ENCODE measurements at places on chromosomes 4 and X.
A peak's percentile ranks its signal among the peaks of the same experiment; 100 is the strongest.

GRCh38 chrX:7372825-7373525, 225.0 kb upstream of the PUDP start:
- DNase-seq, result no peak

GRCh38 chr4:139555705-139556070, 331 bp downstream of the SETD7 start:
- DNase-seq, result no peak

DNA sequence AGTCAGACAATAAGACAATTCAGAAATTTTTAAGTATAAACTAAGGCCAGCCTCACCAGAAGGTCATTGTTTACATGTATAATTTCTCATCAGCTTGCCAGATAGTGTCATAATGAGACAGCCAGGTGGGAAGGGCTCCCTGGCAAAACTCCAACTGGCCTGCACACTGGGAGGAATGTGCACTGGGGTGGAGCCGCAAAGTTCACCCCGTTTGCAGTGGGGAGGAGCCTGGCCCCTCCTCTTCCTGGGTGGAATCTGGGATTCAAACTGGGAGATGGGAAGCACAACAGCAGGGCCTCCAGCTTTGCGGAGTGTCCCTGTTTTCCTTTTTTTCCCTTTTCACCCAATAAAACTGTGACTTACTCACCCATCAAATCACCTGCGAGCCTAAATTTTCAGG, 329.9 kb downstream of the SMARCA1 start:
- no peak for DNase-seq

DNA sequence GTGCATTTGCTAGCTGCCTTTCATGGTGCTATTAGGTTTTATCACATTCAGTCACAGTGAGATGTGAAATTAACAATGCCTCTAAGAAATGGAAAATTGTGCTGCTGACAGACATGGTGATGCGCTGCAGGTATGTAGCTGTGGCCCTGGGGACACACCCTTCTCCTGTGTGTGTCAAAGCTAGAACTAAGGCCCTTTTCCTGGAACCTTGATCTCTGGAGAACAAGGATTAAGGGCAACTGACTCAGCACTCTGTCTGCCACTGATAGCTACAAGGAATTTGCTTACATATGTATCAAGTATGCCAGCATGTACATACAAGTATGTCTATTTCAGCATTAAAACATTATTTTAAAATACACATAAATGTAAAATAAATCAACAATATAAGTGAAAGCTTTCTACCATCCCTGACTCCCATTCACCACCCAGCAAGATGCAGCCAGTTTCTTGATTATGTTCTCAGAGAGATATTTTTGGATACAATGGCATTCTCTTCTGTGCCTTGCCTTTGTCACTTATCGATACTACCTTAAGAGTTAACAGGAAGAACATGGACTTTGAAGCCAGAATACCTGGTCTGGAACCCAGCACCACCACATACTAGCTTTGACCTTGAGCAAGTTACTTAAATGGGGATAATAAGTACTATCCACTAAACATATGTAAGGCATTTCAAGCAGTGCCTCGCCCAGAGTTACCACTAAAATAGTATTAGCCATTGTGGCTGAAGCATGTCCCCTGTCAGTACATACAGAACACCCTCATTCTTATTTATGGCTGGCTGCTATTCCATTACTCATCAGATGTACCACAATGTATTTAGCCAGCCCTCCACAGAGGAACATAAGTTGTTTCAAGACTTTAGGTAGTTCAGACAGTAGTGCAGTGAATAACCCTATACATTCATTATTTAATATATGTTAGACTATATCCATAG, 68.5 kb downstream of the NPNT start:
- no peak for DNase-seq

DNA sequence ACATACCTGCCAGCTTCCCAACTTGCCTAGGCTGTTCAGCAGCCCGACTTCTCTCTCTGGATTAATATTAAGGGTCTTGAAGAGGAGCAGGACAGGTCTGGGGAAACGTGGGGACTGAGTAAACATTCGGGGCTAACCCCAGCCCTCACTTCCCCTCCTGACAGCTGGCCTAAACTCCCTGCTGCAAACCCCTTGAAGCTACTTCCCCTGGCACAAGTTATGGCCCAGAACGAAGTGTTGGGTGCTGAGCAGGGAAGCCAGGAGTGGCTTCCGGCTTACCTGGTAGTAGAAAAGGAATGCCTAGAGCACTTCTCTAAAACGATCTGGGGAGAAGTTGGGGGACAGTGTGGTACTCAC, 200.0 kb downstream of the BCOR start:
- no peak for DNase-seq

DNA sequence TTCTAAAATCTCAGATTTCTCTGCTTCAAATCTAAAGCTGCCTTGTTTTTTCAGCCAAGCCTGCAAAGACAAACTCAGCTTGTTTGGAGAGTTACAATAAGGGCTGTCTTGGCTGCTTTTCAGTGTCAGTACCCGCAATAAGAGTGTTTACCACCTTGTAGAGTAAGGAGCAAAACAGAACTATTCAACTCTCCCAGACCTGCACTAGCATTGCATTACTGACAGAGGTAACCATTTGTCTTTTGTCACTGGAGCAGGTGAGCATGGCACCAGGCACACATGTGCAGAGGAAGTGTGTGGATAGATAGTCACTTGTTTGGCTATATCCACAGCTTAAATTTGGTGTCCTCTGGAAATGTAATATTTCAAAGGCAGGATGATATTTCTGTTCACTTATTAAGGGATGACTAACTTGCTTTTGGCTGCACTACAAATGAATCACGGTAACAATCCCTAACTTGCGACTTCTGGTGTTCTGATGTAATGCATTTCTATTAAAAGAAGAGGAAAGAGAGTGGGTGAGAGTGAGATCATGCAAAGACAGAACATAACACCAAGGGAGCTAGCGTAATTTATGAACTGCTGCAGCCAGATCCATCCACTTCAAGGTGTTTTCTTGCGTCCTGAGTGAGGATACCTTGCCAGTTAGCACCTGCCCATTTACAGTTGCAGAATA, 38.6 kb downstream of the PTCHD1 start:
- no peak for DNase-seq

- DNase-seq, result no peak
Measured at GRCh38 chr4:76277667-76278066, 26.1 kb downstream of the FAM47E start.

GRCh38 chr4:164617426-164617825, 136.5 kb upstream of the SMIM31 start:
- no peak for DNase-seq

GRCh38 chrX:13471269-13471668, 98.1 kb upstream of the EGFL6 start:
- DNase-seq, result no peak

GRCh38 chr4:146506272-146506671, 15.5 kb downstream of the SLC10A7 start:
- no peak for DNase-seq

GRCh38 chr4:69832326-69833030, 27.5 kb downstream of the SULT1E1 start:
- no peak for DNase-seq

- DNase-seq, result no peak
Measured at GRCh38 chr4:182206916-182207315, 36.3 kb upstream of the TENM3 start.

DNA sequence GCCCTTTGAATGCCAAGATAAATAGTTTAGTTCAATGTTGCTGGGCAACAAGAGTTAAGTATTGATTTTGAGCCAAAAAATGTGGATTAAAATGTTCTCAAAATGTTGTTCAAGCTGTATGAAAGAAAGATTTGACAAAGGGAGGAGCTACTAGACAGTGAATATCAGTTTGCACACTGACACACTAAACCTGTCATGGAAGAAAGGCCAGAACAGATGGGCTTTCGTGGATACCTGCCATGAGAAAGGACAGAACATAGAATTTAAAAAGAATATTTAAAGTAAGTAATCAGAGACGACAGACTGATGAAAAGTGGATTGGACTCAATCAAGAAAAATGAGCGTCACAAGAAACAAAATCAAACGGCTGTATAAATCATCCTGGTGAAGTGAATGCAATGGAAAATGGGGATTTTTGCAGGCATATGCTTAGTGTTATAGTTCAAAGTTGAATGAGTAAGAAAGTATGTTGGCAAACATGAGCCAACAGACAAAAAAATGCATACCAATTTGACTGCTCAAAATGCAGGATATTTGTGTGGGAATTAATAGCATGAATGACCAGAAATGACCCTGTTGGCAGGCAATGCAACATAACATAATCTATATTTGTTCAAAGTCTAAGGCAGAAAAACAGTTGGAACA, 7.4 kb downstream of the PCDH18 start:
- DNase-seq, result no peak

DNA sequence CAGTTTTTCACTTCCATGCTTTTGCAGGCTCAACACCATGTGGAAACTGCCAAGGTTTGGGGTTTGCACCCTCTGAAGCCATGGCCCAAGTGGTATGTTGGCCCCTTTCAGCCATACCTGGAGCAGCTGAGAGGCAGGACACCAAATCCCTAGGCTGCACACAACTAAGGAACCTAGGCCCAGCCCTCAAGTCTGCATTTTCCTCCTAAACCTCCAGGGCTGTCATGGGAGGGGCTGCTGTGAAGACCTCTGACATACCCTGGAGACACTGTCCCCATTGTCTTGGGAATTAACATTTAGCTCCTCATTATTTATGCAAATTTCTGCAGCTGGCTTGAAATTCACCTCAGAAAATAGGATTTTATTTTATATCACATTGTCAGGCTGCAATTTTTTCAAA, 856.1 kb downstream of the TECRL start:
- no peak for DNase-seq

GRCh38 chrX:65706041-65706828, 38.8 kb downstream of the MSN start:
- DNase-seq, result peak; percentile 11

- no peak for DNase-seq
Measured at GRCh38 chr4:35315419-35315818, 928.9 kb downstream of the ARAP2 start.

DNA sequence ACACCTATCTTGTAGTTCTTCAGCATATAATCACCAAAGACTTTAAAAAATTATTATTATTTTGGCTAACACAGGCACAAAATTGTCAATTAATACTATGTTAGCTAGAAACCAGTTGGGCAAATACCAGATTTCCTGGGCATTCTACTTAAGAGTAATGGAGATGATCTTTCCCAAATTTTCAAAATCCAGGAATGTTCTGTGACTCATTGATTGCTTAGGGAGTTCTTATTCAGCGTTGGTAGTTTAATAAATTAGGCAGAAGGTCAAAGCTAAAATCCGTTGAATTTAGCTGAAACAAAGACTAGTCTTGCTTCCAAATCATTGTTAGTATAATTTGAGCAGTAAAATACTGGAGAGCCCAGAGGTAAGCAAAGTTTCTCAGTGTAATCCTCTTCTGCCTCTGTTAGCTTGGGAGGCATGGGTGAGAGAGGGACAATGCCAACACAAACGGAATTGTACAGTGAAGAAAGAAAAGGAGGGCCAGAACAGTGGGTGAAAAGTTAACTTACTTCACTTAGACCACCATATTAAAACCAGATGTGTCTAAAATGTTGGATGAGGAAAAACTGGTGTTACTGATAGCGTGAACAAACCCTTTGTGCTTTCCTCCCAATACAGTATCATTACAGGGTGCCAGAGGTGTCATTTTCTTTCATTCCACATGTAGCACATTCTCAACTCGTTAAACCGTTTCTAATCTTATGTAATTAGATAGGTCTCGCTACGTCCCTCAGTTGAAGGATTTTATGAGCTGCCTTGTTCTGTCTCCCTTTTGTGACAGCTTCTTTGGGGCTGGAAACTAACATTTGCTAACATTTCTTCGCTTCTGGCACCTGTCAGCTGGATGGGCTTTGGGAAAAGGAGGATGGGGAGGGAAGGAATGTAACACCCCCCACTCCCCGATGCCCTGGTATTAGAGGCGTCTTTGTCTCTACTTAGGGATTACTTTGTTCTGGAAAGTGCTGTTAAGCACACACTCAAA, 87.4 kb upstream of the CITED1 start:
- DNase-seq, result no peak

GRCh38 chrX:9316096-9316495, 148.8 kb upstream of the TBL1X start:
- DNase-seq, result no peak

- DNase-seq, result no peak
Measured at GRCh38 chrX:48458711-48459110, 11.3 kb downstream of the SLC38A5 start.

DNA sequence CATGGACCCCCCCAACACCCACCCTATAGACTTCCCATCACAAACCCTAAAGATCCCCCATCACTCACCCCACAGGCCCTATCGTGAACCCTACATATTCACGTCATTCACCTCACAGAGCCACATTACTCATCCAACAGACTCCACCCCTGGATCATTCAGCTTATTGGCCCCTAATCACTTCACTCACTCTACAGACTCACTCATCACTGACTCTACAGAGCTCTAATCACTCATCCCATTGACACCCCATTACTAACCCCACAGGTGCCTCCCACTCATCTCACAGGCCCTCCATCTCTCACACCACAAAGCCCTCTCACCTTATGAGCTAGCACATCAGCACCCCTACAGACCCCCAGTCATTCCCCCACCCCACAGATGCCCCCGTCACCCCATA, 6.3 kb upstream of the TBC1D25 start:
- no peak for DNase-seq

- DNase-seq, result no peak
Measured at GRCh38 chr4:169530048-169530447, 82.3 kb downstream of the NEK1 start.

GRCh38 chr4:17512973-17513665, 1.2 kb upstream of the QDPR start:
- DNase-seq, result no peak

GRCh38 chrX:152899111-152899873, 1.4 kb downstream of the ZNF185 start:
- DNase-seq, result no peak

DNA sequence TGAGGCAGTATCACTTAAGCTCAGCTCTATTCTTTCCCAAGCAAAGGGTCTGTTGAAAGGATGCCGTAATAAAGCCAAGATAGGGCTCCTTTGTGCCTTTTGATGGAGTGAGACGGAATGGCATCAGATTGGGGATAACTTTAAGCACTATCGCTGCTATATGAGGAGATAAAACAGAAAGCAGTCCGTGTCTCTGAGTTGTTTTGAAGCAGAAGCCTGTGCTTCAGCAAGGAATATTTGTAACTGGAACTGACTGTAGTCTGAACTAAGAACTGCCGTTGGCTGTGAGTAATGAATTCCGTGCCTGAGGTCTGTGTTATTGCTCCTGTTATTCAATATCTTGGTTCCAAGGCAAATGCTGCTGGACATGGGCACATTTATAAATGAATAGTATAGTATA, 297.4 kb downstream of the ANKRD50 start:
- no peak for DNase-seq

- DNase-seq, result no peak
Measured at GRCh38 chr4:77662396-77662795, 56.8 kb downstream of the CXCL13 start.

All from CD4-positive, CD25-positive, alpha-beta regulatory T cell (primary cell).